A549 (cell line): ENCODE measurements at places on chromosomes 11 and 22.

DNA sequence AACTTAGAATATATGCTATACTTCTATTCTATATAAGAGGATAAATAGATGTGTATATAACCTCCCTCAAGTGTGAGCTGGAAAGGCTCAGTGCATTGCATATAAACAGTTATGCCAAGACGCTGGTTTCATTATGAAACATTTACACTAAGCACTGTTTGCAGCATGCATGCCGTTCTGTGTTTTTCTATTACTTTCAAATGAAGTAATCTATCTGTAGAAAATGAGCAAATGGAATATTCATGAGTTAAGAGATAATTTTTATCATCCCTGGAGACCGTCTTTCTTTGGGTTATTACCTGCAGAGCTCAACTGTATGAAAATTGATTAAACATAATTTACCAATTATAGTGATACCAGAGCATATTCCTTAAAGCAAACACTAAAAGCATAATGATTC, 925.7 kb upstream of the CCDC90B start:
- DNase-seq = no peak

- DNase-seq = no peak
These were observed 10.6 kb upstream of the DGKZ start for GRCh38 chr11:46336563-46337180.

GRCh38 chr11:104704888-104705287, 193.4 kb downstream of the CASP12 start:
- no peak for DNase-seq

DNA sequence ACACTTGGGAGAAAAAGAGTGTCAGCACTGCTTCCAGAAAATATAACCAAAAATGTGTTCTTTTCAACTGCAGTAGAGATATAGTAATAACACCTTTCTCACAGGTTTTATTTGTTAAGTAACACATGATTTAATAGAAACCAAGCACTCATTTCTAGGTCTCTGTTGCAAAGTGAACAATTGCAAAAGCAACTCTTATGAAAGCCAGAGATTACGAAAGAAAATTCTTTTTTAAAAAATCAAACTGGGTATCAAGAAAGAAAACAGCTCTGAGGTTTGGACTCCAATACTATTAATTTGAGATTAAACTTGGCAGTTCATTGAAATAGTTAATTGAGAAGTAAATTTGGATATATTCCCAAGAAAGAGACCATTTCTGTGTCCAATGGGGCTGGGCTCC, 9.8 kb upstream of the XKR3 start:
- DNase-seq = no peak

GRCh38 chr22:41217553-41218157, 12.5 kb downstream of the L3MBTL2 start:
- no peak for DNase-seq

- no peak for DNase-seq
These were observed 2.9 kb downstream of the SUSD2 start for GRCh38 chr22:24184057-24184798.

DNA sequence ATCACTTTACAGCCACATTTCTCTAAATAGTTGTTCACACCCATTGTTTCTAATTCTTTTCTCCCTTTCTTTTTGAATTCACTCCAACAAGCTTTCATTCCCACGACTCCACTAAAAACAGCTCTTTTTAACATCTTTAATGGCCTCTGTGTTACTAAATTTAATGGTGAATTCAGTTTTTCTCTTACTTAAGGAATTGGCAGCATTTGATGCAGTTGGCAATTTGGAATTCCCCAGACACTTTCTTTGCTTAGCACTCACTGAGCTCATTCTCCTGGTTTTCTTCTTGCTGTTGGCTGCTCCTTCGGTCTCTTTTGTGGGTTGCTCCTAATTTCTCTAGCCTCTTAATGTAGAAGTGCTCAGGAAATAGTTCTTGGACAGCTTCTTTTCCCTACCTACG, 40.5 kb upstream of the OR9Q1 start:
- no peak for DNase-seq

- DNase-seq = no peak
These were observed 213.2 kb downstream of the TTC28 start for GRCh38 chr22:28466399-28466798.

- DNase-seq = no peak
These were observed 68.1 kb downstream of the MPPED1 start for GRCh38 chr22:43479962-43480361.

DNA sequence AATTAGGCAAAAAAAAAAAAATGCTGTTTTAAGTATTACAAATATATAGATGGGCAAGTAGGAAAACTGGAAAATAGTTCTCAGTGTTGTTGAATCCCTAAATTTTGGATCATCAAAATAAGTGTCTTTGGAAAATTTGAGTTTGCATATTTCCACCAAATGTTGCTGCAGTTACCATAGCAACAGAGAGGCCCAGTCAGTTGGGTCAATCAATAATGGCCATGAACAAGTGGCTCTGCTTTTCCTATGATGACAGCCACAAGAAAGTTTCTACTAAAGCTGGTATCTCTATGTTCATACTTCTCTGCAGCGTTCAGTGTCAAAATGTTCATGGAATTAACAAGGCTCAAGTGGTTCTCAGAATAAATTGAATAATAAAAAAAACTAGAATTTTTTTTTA, 79.1 kb downstream of the SERGEF start:
- no peak for DNase-seq

DNA sequence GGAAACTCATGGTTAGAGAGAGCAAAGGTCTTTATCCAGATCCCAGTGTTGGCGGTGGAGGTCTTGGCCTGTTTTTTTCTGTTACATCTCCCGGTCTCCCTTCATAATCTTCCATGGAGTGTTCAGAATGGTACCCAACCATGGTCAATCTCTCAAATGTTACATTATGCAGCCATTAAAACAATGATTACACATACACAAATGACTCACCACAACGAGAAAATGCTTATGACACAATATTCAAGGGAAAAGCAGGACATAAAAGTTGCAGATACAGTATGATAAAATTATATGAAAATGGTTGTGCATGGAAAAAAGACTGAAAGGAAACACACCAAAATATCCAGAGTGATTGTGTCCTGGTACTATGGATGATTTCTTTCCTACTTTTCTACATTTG, 17.8 kb upstream of the CSNK1E start:
- DNase-seq = no peak

- DNase-seq = peak; percentile 46
These were observed 7.0 kb downstream of the MAP3K11 start for GRCh38 chr11:65606876-65607613.

GRCh38 chr11:83355391-83355790, 69.2 kb upstream of the CCDC90B start:
- DNase-seq = no peak

DNA sequence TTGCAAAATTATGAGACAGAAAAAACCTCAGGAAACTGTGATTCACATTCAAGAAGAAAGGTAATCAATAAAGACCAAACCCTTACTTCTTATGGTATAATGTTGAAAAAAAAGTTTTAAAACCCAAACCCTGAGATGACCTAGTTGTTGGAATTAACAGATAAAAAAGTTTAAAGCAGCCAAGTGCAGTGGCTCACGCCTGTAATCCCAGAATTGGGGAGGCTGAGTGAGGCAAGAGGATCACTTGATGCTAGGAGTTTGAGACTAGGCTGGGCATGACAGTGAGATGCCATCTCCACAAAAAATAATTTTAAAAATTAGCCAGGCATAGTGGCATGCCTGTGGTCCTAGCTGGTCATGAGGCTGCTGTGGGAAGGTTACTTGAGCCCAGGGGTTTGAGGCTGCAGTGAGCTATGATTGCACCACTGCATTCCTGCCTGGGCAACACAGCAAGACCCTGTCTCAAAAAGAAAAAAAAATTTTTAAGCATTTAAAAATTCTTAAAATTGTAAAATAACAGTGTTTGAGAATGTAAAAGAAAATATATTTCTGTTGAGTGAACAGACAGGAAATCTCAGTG, 85.1 kb downstream of the EFCAB6 start:
- no peak for DNase-seq

DNA sequence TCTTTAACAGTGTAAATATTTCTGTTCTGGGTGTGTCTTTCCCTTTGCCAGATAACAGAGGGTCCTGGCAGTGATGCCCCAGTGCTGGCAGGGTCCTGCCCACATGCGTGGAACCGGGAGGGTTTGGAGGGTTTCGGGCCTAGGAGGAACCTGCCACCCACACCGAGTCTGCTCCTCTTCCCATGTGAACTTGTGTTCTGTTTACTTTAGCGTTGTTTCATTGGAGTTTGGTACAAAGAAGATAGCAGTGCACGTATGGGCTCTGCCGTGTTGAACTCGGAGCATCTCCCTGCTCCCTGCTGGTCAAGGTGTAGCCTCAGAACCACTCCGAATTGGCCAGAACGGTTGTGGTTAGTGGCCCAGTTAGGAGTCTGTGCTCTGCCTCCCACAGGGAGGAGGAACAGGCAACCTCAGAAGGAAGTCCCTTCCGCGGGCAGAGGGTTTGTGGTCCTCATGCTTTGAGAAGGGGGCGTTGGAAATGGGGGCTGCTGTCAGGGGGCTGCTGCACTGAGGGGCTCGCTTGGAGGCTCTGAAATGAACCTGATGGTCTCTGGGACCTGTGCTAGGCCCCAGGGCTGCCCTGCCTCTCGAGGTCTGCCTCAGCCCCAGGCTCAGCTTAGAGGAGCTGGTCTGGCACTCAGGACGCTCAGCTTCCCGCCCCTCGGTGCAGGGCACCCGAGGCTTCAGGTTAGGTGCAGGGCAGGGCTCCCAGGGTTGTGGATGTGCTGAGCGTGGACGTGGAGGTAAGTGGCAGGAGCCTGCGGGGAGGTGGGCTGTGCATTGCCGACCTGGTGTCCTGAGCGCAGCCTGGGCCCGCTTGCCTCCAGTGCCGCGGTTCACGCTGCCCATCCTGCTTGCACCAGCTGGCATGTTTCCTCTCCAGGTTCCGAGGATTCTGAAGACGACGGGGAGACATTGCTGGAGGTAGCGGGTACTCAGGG, 10.4 kb downstream of the PHRF1 start:
- DNase-seq = no peak

DNA sequence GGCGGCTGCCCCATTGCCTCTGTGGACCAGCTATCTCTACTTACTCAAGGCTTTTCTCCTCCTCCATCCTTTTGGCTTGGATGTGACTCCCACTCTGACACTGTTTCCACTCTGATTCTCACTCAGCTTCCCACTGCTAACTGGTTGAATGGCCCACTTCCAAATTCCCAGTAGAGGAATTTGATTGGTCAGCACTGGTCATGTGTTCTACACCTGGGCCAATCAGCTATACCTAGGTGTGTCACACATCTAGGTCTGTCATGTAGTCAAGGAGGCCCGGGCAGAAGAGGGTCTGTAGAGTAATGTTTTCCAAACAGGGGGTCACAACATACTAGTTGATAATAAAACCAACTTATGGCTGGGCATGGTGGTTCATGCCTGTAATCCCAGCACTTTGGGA, 53.3 kb downstream of the TPBGL start:
- no peak for DNase-seq

DNA sequence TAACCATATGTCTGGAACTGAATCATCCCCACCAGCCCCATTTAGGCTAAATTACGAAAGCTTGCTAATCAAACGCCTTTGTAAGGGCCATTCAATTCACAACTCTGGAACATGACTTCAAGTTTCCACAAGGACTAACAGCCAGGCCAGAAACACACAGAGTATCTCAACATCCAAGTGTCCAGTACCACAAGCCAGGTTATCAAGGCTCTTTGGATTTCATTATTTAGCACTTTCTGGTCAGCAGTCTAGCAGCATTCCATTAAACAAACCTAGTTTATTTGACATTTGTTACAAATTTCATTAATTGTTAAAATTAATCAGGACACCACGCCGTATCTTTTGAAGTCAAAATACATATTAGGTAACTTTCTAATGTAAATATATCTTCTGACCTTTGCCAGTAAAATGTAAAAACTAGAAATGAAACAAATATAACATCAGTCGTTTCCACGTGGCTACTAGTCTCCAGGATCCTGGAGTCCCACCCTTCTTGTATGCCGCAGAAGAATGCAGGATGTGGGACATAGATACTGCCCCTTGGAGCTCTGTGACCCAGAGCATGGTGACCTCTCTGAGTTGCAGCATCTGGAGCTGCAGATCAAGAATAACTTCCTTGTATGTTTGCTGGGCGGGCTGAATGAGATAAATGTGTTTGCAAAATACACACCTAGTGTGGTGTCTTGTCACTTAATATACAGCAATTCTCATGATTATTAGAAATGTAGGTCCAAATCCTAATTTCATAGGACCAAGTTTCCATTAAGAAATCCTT, 64.7 kb downstream of the MPPED2 start:
- no peak for DNase-seq
